ENCODE measurements at places on chromosomes 2 and 18.
A peak's percentile ranks its signal among the peaks of the same experiment; 100 is the strongest.

DNA sequence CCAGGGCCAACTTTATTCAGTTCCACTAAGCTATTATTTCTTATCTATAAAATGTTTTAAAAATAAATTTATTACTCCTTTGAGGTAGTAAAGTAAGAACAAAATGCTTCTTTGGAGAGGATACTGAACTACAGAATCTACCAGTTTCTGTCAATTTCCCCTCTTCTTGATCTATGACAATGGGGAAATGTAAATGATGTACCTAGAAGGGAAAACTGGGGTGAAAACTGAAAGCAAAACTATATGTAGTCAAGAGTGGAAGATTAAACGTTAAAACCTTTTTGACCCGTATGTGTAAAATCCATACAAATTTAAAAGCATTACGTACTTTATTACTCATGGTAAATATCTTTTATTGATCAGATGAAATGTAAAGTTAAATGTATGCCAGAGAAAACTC lies 1287.8 kb upstream of the TMEFF2 start:
- no peak for DNase-seq

GRCh38 chr2:69768235-69768634 lies 26.3 kb downstream of the ANXA4 start:
- no peak for DNase-seq

DNA sequence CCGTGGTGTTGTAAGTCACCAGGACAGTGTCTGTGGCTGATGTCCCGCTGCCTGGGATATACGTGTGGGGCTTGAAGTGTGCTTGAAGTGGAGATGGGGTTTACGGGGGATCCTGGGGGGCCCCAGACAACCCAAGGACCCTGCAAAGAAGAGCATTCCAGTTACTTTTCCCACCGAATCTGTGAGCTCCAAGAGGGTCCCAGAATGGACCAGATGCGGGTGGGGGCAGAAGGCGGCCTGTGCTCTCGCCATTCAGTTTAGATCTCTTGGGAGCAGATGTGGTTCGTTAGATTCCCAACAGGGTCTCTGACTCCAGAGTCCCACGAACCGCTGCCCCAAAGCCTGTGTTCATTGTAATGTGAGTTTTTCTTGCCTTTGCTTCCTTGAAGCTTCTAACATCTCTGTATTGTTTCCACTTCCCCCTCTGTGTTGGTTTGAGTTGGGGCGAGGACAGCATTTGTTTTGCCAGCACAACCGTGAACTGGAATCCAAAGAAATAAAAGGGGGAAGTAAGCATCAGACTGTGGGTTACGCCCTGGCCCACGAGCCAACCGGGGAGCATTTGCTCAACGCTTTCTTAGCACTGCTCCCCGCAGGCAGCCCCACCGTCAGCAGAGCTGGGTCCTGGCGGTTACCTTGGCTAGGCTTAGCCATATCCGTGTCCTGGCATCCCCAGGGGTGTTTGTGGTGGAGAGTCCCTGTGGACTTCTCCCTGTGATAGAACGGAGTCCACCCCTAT lies 92.1 kb downstream of the SH3BP4 start:
- DNase-seq = peak; percentile 43

GRCh38 chr2:234275515-234275914 lies 221.4 kb downstream of the ARL4C start:
- DNase-seq = no peak

- no peak for DNase-seq
These were observed 448.1 kb upstream of the VRK2 start for GRCh38 chr2:57598551-57598950.

DNA sequence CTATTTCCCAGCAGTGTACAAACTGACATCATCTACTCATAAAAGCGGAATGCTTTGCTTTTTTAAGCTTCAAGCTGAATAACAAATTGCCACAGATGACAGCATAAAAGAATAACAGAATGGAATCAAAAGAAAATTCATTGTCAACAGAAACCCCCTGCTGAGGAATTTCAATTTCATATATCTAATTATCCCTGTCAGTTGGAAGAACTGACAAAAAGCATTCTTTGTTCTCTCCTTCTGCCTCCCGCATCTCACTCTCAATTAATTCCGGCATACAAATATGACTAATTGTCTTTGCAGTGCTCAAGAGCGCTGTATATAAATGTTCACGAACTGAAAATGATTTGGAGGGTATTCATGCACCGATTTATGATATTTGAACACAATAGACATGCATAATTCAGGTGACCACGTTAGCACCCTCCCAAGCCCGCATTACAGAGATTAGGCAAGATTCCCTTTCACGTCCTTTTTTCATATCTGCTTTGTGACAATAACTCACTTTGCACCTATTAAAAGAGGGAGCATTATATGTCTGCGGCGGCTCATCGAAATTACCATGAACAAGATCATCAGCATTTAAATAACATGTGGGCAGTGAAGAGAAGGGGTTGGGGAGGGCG lies 277.7 kb upstream of the SALL3 start:
- DNase-seq = no peak

DNA sequence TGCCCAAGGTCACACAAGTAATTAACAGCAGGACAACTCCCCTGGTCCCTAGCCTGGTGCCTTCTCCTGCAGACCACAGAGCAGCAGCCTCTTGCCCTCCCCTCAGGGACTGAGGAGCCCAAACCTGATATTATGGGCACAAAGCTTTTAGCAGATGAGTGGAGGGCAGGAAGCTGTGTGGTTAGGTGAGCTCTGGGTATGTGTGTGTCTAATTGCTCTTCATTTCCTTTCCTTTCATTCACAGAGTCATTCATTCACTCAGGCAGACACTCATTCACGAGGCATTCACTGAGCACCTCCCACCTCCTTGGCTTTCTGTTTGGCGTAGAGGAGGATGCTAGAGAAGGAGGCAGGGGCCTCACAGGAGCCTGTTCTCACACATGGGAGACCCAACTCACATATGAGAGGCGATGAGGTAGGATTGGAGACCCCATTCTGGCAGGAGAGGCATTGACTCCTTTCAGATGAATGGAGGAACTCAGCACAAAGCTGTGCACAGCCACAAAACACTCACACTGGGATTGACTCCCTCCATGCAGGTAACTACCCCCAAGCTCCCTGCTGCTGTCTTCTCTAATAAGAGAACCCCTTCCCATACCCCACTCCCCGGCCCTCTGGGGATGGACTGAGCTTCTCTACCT lies 306.8 kb upstream of the SKOR2 start:
- no peak for DNase-seq

GRCh38 chr2:120465012-120465700 lies 119.2 kb downstream of the INHBB start:
- DNase-seq = no peak

DNA sequence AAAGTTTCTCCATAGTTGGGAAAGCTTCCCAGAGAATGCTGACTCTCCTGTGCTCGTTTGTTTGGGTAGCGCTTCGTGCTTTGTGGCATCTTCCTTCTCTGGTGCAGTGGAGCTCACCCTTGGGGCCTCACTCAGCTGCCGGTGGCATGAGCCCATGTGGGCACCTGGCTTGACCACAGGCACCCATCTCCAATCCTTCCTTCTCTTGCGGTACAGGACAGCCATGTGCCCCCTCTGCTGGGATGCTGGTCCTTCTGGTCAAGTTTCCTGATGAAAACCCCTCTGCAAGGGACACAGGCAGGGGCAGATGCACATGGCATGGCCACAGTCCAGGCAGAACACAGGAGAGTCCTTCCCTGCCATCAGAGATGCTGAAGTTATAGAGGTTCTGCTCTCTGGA lies 555.9 kb upstream of the HS6ST1 start:
- DNase-seq = no peak

- DNase-seq = peak; percentile 68
These were observed 142.2 kb upstream of the PXDN start for GRCh38 chr2:1886405-1886992.

DNA sequence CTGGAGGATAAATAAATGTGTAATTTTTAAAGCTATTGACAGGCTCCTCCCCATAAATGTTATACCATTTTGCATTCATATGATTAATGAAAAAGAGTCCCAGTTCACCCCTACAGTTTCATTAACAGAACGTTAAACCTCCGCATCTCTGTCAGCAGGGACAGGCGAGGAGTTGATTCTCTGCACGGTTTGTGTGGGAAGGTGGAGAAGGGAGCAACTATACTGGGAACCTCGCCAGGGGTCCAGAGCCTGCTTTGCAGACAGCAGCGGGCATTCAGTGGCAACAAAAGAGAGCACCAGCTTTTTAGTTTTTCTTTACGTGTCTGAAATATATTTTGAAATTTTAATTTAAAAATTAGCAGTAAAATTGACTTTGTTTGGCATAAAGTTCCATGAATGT lies 101.4 kb downstream of the FARSB start:
- no peak for DNase-seq

DNA sequence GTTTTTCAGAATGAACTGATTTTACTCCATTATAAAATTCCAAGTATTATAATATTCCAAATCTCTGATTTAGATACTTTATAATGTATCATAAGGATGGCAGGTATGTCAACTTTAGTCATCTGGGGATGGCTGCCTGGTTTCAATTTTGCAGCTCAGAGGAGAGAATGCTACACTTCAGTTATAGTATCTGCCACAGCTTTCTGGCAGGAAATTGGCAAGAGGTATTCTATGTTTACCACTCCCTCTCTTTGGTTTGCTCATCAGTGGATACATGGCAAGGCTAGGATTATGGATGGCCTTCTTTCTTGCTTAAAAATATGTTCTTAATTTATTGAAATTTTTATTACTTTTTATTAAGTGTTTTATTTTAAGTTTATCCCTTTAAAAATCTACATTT lies 67.0 kb upstream of the TNFRSF11A start:
- DNase-seq = no peak

DNA sequence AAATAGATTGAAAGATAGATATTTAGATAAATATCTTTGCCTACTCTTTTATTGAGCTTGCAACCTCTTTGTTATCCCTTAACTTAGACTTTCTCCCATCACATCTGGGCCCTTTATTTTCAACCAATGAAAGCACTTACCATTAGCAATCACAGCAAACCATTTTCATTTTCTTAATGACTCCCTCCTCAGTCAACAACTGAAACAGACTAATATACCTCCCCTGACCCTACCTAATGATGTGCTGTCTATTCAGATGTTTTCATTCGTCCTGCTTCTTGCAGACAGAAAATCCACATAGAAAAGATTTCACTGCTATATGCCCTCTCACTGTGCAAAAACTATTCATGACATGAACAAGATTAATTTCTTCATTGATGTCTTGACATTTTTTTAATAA lies 154.4 kb downstream of the VWC2L start:
- DNase-seq = no peak

- DNase-seq = no peak
These were observed 198.5 kb upstream of the ITGA4 start for GRCh38 chr2:181258720-181259119.

- no peak for DNase-seq
These were observed 74.3 kb downstream of the PTGR3 start for GRCh38 chr18:75134611-75134975.

DNA sequence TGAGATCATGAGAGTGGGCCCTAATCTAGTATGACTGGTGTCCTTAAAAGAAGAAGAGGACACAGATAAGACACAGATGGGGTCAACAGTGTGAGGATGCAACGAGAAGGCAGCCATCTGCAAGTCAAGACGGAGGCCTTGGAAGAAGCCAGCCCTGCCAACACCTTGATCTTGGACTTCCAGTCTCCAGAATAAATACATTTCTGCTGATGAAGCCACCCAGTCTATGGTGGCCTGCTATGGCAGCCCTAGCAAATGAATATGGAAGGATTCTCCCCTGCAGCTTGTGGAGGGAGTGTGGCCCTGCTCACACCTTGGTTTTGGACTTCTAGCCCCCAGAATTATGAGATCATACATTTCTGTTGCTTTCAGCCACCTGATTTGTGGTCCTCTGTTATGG lies 12.3 kb downstream of the CTIF start:
- no peak for DNase-seq

- no peak for DNase-seq
These were observed 30.9 kb downstream of the STK39 start for GRCh38 chr2:168216351-168217005.

DNA sequence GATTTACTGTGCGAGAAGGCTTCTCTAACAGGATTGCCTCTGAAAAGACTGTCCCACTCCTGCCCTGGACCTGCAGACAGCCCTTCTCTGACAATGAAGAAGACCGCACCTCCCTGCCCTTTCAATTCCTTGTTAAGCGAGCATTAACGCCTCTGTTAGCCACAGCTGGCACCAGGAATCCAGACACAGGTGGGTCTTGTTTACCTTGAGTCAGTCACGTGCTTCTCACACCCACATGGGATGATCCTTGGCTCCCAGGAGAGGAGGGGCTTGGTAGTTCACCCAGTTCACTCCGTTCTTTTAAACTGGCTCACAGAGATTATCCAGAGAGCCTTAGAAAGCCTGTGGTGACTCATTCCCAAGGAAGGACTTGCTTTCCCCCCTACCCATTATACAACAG lies 410.5 kb upstream of the MEIS1 start:
- DNase-seq = no peak

GRCh38 chr2:26609839-26610277 lies 31.3 kb downstream of the CIB4 start:
- no peak for DNase-seq

DNA sequence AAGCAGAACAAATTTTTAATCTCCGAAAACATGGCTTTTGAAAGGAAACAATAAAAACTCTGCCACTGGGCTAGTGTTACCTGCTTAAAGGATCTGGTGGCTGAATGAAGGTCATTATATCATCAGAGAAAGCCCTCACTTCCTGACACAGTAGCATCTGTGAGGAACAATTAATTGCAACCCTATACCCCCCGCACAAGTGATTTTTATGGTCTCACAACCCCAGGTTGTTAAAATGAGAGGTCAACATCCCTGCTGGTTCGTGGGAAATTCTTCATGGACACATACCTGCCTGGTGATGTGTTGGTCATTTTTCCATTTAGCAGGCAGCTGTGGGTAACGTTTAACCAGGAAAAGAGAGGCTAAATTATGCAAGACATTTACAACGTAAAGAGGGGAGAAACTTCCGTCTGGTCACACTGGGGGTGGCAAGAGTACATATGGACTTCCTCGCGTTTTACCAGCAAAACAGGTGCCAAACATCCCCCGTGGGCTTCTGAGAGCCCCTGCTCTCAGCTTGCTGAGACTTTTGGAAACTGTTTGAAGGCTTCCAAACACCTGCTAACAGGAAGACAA lies 29.2 kb downstream of the NIFK start:
- no peak for DNase-seq

GRCh38 chr2:44560352-44560751 lies 198.6 kb downstream of the CAMKMT start:
- no peak for DNase-seq

- DNase-seq = no peak
These were observed 521.3 kb upstream of the SALL3 start for GRCh38 chr18:78458356-78458755.

DNA sequence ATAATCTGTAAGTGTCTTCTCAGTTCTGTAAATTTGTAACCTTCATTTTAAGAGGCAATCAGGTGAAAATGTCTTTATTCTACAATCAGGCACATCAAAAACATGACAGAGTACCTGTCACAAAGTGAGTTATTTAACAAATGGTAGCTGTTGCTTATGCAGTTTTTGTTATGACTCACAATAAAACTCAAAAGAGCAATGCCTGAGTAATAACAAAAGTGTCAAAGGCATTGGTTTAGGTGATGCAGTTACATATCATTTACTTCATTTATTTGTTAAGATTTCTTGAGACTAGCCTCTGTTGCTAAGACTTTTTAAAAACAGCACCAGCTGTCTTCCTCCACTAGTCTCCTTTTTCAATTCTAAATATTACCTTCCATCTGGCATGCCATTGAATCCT lies 177.8 kb downstream of the KIAA1328 start:
- no peak for DNase-seq

Data from globus pallidus (tissue), 1 donor.